ENCODE measurements at places on chromosomes 1 and 21.

DNA sequence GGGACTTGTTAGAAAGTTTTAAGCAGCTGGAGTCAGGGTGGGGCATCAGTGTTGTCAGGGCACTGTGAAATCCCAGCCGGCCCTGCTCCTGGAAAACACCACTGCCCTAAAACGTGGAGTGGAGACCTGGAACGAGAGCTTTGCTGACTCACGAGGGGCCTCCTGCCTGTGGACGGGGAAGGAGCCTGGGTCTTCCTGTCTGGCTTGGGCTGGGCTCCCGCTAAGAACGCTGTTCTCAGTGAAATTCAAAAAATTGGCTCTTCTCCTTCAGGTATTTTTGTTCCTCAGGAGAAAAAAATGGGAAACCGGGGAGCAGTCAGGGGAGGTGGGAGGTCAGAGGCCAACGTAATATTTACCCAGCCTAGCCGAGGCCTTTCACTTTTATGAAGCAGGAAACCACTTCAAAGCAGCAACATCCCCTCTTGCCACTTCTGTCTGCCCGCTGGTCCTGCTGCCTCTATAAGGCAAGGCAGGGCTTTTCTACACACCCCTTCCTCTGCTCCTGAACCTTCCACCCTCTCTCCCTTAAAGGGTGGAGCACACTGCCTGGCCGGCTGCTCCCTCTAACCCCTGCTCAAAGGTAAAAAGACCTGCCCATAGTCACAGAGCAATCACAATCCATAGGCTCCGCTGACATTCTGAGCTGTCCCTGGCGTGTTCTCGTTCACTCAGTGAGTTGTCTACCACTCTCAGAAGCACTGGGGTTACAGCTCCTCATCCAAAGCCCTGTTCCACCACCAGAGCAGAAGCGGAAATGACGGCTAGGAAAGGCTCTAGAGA is 8.0 kb downstream of the PLXNA2 start:
- peak; percentile 10 for DNase-seq

- DNase-seq, result no peak
Measured at GRCh38 chr1:112982853-112983536, 27.0 kb upstream of the SLC16A1 start.

GRCh38 chr1:20640183-20640597 is 6.9 kb downstream of the PINK1 start:
- peak; percentile 45 for DNase-seq

DNA sequence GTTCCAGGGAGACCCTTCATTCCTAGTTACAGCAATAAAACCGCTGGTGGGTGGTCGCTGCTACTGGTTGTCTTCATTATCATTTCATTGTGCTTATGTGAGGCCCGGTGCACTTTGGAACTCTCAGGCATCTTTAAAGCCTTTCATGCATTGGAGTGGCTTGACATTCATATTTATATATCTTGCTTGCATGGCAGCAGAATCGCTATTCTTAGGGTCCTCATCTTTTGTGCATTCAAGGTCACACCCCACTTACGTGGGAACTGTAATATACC is 110.1 kb downstream of the ZBTB18 start:
- no peak for DNase-seq

DNA sequence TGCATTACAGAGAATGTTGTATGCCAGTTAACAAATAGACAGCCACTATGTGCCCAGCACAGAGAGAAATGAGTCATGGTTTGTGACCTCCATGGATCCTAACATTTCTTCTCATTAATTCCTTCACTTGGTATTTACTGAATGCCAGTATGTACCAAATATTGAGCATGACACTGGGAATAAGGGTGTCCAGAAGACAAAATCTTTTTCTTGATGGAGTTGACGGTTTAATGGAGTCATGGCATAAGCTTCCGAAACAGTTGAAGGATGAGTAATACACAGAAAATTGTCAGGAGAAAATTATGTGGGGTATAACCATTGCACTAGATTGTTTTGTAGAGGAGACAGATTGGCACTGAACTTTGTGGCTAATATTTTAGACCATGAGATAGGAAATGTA is 36.9 kb downstream of the PTGFR start:
- DNase-seq, result no peak

GRCh38 chr21:46203203-46203600 is 18.9 kb upstream of the SPATC1L start:
- no peak for DNase-seq

- no peak for DNase-seq
Measured at GRCh38 chr1:103087256-103087655, 21.1 kb downstream of the COL11A1 start.

- DNase-seq, result no peak
Measured at GRCh38 chr1:27531959-27532685, 42.2 kb upstream of the WASF2 start.

GRCh38 chr1:15219280-15220023 is 27.6 kb upstream of the FHAD1 start:
- DNase-seq, result no peak

DNA sequence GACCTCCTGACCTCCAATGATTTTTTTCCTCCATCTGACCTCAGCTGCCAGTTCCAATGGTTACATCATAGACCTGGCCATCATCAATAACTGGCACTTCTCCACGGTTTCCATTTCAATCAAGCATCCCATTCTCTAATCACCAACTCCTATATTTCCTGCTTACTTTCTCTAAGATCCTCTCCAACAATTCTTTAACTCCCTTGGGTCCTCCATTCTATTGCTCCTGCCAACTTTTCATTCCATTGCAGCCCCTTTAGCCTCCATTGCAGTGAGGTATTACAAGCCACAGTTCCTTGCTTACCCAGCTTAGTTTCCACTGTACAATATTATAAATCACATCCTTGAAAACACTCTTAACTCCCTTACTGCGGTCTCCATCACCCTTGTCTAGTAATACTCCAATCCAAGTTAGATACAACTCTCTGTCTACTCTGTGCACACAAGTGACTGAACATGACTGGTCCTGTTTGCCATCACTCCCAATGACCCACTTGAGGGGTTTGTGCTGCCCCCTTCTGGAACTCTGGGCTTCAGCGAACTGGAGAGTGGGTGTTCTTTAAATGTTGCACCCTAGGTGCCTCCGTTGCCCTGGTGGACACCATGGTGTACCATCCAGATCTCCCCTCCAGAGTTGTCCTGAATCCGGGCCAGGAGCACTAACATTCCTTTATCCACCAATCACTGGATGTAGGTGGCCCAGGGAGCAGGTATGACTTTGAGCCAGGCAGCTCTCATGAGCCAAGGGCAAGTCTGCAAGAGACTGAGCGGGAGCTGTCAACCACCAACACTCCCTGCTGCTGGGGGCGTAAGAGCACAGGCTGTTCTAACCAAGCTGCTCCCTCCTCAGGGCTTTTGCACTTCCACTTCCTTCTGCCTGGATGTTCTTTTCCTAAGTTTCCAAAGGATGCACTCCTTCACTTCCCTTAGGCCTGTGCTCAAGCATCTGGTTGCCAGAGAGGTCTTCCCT is 3.7 kb upstream of the FNDC7 start:
- peak; percentile 81 for DNase-seq

DNA sequence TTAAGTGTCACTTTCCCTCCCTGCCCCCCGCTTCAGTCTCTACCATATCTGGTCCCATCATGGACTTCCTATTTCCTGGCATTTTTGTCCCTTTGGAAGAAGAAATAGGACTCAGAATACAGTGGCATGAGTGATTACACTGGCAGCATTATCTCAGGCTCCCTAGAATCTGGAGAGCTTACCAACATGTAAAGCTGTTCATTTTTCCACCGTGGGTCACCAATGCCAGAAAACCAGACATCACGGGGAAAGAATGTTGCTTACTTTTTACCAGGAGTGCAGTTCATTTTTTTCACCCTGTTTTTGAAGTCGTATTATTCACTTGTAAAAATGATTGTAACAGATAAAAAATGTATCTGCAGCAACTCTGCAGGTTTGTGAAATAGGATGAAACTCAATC is 44.8 kb downstream of the BACH1 start:
- DNase-seq, result no peak

DNA sequence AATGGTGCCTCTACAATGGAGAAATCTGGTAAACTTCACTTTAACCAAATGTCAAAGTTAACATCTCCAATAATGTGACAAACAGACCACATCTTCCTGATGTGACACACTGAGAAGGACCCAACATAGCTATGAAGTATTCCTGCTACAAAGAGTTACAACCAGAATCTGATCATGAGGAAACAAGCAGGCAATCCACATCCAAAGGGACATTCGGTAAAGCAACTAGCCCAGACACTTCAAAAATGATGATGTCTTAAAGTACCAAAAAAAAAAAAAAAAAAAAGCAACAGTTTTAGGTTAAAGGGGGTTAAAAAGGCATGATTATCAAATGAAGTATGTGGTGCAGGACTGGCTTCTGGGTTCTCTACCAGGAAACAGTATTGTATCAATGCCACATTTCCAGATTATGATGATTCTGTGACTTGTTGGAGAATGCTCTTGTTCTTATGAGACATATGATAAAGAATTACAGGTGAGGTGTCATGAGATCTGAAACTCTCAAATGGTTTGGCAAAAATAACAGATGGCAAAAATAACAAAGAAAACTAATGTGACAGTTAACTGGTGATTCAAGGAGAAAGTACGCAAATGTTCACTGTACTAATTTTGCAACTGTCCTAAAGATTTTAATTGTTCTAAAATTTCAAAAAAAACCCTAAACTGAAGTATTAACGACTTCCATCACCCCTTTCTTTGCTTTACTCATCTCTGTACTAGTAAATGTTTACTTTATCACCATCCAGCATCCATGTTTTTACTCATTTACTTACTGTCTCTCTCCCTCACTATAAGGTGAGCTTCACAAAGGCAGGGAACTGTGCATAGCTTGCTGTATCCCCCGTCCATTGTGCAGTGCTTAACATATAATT is 2.8 kb downstream of the CD58 start:
- no peak for DNase-seq

DNA sequence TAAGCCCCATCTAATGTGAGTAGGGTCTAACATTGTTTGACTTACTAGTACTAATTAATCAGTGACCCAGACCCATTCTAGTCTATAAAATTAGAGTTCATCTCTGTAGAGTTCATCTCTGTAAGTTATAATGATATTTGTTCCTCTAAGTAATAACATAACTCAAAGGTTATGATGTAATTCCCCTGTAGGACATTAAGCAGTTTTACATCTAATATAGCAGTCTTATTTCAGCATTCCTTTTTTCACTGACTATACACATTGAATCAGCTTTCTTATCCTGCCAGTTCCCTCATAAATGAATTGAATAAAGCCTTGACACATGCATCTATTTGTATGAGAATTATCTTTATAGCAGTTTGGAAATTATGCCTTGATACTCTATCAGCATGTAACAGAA is 90.9 kb downstream of the SH3GLB1 start:
- DNase-seq, result no peak

- no peak for DNase-seq
Measured at GRCh38 chr1:234218078-234218477, 155.2 kb upstream of the COA6 start.

GRCh38 chr1:236516929-236517704 is 6.7 kb upstream of the LGALS8 start:
- peak; percentile 65 for DNase-seq

DNA sequence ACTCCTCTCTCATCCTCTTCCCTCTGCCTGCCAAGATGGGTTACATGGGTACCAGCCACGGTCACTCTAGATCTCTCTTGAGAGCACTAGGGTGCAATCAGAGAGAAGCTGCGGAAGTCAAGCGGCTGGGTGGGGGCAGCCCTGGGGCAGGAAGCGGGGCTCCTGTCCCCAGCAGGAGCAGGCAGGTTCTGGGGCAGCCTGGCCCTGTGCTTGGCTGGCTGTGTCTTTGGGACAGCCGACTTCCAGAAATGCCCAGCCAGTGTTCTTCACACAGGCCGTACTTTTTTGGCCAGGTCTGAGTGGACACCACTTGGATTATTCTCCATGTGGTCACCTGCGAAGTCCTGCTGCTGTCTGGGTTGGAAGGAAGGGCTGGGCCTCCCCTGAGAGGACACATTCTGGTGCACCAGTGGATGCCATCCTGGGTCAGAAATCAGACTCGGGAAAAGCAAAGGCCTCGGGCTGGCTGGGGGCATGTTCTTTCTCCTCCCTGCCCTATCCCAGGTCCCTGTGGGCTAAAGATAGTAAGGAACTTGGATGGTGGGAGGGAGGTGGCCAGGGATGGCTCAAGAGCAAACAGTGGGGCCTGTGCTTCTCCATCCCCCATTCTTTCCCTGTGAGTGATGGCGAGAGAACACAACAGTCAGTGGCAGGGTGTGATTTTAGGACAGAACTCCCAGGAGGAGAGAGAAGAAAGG is 93.7 kb downstream of the ITPKB start:
- no peak for DNase-seq

DNA sequence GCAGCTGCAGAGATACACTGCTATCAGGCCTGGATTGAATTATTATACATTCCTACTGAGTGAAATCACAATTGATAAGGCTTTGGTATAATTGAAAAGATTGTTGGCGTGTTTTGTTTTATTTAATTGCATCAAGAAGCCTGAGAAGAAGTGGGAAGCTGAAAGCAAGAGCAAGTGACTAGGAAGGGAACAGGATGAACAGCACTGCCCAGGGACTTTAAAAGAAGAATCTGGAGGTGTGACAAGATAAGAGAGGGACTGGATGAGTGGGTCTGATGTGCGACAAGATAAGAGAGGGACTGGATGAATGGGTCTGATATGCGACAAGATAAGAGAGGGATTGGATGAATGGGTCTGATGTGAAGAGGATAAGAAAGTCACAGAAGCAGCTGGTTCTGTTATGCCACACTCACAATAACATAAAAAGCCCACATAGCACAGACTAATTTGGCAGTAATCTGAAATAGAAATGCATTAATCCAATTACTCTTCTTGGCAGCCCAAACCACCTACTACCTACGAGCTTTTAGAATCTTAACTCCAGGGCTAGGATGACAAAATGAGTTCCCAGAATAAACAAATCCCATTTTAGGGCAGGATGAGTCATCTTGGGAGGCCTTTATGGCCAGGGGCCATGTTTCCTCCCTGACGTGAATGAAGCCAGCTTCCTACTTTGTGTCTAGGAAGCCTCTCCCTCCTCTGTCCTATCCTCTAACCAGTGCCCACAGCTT is 129.7 kb downstream of the DUSP10 start:
- DNase-seq, result no peak

DNA sequence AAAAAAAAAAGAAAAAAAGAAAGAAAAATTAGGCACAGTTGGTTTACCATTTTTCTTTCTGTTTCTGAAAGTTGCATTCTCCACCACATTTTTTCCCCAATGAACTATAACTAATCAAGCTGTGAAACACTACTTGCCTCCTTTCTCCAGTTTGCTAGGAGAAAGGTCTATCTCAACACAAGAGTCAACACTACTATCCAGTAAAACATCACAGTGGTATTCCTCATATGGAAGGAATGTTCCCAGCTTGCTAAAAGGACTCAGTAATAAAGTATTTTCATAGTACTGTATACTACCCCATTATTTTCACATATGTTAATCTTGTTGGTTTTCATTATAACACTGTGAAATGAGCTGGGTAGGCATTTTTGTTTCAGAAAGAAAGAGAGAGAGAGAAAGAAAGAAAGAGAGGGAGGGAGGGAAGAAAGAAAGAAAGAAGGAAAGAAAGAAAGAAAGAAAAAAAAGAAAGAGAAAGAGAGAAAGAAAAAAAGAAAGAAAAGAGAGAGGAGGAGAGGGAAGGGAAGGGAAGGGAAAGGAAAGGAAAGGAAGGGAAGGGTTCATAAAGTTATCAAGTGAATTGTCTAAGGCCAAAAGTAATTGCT is 7.9 kb downstream of the PTGER3 start:
- DNase-seq, result no peak
